ENCODE measurements at places on chromosomes 2 and 18.

GRCh38 chr2:48194641-48195040 is 288.3 kb upstream of the FBXO11 start:
- no peak for DNase-seq

GRCh38 chr2:38505779-38506178 is 96.9 kb downstream of the HNRNPLL start:
- DNase-seq, result no peak

GRCh38 chr18:44881461-44882162 is 200.9 kb downstream of the SETBP1 start:
- no peak for DNase-seq

DNA sequence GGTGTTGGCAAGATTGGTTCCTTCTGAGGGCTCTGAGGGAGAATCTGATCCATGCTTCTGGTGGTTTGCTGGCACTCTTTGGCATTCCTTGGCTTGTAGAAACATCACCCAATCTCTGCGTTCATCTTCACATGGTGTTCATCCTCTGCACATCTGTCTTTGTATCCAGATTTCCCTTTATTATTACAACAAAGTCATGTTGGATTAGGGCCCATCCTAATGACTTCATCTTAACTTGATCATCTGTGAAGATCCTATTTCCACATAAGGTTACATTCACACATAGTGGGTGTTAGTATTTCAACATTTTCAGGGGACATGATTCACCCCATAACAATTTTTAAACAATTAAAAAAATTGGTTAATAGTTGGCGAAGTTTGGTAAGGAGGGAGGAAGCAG is 177.4 kb upstream of the CWC22 start:
- DNase-seq, result no peak

GRCh38 chr18:46401486-46402070 is 255.4 kb downstream of the LOXHD1 start:
- no peak for DNase-seq

DNA sequence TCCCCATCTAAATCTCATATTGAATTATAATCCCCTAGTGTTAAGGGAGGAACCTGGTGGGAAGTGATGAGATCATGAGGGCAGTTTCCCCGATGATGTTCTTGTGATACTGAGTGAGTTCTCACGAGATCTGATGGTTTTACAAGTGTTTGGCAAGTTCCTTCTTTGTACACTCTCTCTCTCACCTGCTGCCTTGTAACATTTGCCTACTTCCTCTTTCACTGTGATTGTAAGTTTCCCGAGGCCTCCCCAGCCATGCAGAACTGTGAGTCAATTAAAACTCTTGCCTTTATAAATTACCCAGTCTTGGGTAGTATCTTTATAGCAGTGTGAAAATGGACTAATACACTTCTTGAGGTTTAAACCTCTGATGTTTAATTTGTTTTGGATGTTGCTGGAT is 177.5 kb downstream of the CD8B2 start:
- no peak for DNase-seq

- no peak for DNase-seq
These were observed 182.2 kb downstream of the PPP1R1C start for GRCh38 chr2:182167882-182168281.

DNA sequence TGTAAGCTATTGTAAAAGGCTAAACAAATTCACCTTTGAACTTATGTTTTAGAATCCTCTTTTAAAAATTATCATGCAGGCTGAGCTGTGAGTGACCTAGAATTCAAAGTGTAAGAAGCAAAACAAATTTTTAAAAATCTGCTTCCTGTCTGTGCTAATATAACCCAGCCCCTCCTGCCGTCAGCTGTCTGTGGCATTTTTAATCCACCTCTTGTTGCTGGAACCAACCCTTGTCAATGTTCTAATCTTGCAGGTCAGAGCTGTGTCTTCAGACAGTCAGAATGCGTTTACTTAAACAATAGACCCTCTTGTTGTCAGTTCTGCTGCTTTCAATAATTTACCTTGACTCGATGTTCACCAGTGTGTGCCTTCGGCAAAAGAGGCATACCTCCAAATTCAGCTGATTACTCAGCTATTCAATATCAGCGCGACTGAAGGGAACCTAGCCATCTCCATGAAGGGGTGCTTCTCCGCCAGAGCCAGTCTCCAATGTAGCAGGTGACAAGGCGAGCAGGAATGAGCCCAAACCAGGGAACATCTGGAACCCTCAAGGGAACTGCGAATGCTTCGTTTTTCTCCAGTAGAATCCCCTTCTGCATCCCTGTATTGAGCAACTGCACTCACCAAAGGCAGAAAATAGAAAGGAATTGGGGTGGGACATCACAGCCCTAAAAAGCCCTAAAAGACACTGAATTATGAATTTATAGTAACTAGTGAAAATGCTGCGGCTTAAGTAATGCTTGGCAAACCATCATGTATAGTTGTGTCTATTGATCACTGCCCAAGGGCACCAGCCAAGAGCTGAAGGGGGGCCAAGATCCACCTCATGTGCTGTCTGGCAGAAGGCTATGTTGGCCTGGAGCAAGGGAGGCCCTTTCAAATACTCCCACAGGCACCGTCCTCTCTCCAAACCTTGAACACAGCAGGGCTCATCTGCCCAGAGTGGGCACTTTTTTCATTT is 62.5 kb downstream of the LYPD6B start:
- DNase-seq, result no peak

- no peak for DNase-seq
These were observed 162.3 kb upstream of the TRIB2 start for GRCh38 chr2:12554224-12555011.

DNA sequence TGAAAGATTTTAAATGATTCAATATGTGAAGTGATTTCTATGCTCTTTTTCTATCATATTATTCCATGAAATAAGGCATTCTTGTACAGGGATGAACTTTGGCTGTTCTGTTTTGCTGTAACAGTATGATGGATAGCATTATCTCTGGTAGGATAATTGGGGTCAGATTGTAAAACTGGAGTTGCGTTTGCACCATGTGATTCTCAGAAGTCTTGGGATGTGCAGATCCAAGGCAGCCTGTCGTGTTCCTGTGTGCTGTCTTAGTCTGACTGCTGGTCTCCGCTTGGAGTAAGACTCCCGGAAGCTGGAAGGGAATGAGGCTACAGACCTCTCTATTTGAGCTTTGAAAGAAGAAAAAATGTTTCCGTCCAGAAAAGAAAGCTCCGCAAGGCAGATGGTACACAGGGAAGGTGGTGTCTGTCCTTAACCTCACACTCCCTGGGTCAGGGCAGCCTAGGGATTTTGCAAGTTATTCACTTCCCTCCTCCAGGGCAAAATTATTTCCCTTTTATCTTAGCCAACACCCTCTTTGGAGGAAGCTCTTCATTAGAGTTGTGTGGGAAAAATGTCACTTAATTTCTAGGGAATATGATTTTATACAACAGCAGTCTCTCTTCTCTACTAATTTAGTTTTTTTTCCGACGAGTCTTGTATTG is 250.6 kb downstream of the PTPRM start:
- no peak for DNase-seq

DNA sequence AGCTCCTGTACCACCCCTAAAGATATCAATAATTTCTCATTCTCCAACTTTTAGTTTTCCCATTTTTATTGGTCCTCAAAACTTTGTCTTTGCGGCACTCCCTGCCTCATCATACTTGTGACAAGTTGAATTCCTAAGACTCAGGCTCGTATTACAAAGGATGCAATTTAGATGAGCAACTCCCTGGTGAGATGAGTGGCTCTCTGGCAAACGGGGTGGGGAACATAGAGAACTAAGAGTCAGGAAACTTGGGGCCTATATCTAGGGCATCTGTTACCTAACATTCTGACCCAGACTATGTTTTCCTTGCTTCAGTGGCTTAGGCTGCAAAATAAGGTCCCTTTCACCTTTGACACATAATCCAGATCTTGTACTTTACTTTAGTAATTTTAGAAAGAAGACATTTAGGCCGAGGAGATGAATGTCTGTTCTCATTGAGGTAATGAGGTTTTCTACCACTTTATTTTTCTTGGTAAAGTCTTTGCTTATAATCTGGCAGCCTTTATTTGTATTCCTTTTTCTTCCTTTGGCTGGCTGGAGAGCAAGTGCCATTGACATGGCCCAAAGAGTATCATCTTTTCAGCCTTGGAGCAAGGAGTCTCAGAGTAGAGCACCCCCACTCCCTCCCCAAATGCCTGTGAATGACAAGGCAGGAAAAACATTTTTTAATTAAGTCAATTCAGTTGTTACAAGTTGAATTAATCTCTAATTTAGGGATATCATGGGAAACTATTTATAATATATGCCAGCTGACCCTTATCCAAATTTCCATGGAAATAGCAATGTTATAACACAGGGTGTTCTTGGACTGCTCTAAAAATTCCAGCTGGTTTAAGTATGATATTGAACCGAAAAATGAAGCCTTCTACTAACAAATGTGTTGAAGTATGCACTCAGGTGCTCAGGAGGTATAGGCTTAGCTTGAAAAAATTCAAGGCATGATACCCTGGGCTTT is 15.2 kb downstream of the TSPYL6 start:
- DNase-seq, result peak; percentile 35

- no peak for DNase-seq
These were observed 17.9 kb upstream of the FIGN start for GRCh38 chr2:163753726-163754125.

All from H7 (cell line).